NCI-H774 (cell line): ENCODE measurements at places on chromosomes 3 and 15.

DNA sequence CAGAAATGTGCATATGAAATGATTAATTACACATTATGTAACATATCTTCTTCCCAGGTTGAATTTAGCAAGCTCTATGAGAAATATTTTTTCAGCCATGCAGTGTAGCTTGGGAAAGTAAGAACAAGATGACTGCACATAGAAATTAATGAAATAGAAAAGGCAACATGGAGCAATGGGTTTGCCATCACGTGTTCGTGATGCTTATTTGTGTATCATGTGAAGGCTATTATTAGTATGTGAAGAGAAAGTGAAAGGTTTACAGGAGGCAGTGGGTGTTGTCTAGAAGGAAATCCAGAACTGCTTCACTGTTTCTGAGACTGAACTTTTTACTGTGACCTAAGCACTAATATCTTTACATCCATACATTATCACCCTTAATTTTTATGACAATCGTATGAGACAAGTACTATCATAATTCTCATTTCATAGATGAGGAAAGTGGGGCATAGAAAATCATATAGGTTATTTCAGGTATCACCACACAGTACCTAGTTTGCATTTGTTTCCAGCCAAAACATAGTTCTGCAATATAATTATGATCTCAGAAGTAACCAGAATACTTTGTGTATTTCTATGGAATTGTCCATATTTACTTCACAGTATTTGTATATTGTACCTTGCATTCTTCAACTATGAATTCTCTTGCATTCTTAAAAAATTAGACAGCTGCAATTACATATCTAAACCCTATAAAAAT, 14.9 kb downstream of the SERPINI1 start:
- DNase-seq, result no peak

- DNase-seq, result no peak
Observed at GRCh38 chr3:33910031-33910430, 111.6 kb downstream of the PDCD6IP start.

DNA sequence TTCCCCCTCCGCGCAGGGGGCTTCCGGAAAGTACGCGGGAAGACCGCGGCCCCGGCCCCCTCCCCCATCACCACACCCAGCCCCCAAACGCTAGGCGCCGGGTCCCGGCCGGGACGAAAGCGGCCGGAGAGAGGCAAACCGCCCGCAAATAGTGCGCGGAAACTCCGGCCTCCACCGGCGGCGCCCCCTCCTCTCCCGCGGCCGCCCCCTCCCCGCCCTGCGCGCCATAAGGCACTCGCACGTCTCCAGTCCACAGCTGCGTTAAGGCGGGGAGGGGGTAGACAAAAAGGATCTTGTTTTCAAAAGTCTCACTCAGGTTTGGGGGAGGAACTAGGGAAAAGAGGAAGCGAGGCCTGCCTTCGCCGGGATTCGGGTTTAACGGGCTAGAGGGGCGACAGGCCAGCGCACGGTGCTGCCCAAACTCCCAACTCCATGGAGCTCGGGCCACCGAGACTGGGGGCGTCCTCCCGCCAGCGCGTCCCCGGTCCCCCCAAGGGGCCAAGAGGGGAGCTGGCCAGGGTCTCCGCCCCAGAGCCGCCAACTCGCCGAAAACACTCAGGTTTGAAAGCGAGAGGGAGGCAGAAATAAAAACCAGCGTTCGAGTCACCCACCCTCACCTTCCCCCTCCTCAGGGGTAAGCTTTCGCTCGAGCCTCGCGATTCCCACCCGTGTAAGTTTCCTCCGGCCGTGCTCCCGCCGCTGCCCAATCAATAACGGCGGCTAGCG, 1.8 kb downstream of the ANP32A start:
- DNase-seq, result no peak

- DNase-seq, result no peak
Observed at GRCh38 chr3:161314836-161315395, 56.4 kb downstream of the SPTSSB start.

DNA sequence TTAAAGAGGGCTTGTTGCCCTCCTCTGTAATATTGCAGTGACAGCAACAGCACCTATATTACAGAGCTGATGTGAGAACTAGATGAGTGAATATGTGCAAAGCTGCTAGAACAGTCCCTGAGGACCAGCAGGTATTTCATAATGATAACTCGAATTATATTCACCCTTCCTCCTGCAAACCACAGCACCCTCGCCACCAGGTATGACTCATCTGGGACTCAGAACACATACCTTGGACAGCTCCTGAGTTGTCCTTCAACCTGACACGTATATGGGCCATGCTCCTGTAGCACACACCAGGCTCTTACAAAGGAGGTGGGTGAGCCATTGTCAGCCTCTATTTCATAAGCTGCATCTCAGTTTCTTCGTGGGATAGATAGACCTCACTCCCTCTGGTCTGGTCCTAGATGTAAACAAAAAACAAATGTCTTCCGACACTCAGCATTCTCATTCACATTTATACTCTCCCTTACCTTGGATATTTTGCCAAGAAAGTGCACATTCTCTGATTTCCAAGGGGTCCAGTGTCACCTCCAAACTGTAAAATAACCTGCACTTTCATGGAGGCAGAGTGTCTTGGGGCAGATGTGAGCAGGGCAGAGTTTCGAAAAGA, 124.5 kb downstream of the TLE3 start:
- DNase-seq, result no peak

GRCh38 chr3:23659274-23659673, 146.5 kb upstream of the UBE2E1 start:
- DNase-seq, result no peak

DNA sequence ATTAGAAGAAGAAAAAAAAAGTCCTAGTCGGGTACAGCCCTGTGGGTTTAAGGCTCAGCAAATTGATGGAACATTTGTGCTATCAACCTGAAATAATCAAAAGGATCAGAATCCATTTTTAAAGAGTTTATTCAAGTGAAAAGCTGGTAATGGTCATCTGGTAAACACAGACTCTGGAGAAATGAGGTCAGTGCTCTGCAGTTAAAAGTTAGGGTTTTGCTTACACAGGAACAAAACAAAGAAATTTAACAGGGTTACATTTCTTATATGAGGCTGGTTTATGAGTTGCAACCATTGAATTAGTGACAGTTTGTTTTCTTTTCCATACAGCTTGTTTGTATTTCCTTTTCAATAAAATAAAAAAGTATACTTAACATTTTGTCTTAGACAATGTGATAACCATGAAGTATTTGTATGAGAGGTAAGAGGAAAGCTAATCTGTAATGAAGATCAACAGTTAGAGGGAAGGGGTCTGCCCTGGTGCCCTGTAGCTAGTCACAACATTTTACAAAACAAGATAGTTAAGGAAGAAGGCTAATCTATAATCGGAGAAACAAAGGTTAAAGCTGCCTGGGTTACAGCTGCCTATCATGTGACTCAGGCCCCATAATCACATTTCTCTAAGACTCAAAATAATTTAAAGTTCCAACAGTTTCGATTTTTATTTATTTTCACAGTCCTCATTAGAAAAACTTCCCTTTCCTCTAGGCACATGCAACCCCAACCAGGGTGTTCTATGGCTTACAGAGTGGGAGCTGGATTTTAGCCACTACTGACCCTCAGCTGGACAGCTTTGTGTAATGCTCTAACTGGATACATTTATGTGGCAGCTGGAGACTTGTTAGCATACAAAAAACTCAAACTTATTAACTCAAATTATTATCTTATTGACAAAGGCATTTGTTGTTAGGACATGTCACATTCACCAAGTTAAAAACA, 98.1 kb upstream of the ACP3 start:
- no peak for DNase-seq

DNA sequence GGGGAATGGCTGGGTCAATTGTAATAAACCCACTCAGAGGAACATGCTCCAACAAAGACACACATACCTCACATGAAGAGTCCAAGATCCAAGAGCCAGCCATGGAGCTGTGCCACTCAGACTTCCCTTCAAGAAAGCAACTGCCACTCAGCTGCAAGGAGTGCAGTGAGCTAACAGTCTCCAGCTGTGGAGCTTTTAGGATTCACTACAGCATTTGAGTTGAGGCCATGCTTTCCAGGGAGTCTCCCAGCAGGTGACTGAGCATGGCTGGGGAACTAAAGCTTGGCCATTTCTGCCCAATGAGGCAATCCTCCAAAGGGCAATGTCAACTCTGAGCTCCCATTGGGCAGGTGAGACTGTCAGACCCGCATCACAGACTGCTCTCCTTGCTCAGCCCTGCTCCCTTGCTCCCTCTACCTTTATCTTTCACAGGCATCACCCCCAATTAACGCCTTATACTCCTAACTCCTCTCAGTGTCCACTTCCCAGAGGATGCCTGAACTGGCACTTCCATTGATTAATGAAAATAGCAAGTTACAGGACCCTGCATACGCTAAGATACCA, 165.3 kb upstream of the CTNNB1 start:
- no peak for DNase-seq

DNA sequence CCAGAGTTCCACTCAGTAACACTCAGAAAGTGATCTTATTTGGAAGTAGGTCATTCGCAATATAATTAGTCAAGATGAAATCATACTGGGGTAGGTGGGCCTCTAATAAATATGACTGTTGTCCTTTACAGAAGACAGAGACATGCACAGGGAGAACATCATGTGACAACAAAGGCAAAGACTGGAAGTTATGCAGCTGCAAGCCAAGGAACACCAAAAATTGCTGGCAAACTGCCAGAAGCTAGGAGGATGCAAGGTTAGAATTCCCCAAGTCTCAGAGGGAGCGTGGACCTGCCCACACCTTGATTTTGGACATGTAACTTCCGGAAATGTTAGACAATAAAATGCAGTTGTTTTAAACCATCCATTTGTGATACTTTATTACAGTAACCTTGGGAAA, 471.5 kb upstream of the AGTR1 start:
- DNase-seq, result no peak

DNA sequence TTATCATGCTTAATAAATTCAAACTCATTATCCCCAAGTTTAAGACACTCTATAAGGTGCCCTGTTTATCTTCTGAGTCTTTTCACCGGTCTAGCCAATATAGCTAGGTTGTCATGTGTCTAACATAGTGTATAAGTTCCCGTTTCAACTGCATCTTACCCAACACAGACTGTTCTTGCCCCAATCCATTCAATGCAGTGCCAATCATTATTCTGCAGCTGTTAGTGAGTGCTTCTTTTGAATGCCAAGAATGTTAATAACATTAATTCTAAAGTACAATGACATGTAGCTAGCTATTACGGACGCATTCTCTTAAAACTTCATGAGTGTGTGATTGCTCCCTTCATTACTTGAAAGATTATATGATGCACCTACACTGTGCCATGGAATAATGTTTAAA, 646.4 kb upstream of the NR2F2 start:
- no peak for DNase-seq

DNA sequence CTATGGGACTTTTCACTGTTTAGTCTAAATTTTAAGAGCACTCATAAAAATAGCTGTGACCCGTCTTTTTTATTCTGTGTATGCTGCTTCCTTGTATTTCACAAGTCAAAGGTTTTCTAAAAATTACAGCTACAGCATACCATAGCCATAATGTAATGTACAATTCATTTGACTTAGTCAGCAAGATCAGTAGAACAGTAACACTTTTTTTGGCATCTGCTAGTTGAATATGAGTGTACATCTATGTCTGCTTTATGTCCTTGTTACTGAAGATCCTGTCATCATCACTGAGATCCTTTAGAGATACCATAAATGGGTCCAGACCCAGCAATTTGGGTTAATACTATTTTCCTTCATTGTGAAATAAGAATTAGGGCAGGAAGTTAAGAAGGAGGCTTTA, 42.2 kb downstream of the CMSS1 start:
- DNase-seq, result no peak
